ENCODE measurements at places on chromosomes 13 and 19.

- DNase-seq, result no peak
Observed at GRCh38 chr19:15869873-15870272, 28.0 kb downstream of the CYP4F2 start.

- DNase-seq, result no peak
Observed at GRCh38 chr13:46662690-46663089, 109.7 kb downstream of the LRCH1 start.

- no peak for DNase-seq
Observed at GRCh38 chr13:109285586-109285985, 500.8 kb downstream of the IRS2 start.

DNA sequence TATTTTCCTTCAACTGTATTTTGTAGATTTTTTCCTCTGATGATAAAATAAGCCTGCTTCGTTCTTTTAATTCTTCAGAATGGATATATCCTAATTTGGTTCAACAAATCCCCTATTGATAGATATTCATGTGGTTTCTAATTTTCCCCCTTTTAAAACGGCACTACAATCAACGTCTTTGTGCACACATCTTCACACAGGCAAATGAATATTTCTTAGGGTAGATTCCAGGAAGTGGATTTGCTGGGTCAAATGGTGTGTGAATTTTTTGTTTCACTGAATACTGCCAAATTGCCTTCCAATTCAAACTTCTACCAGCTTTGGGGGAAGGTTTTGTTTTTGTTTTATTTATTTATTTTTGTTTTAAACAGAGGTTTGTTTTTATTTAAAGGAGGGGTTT lies 287.2 kb downstream of the FOXO1 start:
- no peak for DNase-seq

DNA sequence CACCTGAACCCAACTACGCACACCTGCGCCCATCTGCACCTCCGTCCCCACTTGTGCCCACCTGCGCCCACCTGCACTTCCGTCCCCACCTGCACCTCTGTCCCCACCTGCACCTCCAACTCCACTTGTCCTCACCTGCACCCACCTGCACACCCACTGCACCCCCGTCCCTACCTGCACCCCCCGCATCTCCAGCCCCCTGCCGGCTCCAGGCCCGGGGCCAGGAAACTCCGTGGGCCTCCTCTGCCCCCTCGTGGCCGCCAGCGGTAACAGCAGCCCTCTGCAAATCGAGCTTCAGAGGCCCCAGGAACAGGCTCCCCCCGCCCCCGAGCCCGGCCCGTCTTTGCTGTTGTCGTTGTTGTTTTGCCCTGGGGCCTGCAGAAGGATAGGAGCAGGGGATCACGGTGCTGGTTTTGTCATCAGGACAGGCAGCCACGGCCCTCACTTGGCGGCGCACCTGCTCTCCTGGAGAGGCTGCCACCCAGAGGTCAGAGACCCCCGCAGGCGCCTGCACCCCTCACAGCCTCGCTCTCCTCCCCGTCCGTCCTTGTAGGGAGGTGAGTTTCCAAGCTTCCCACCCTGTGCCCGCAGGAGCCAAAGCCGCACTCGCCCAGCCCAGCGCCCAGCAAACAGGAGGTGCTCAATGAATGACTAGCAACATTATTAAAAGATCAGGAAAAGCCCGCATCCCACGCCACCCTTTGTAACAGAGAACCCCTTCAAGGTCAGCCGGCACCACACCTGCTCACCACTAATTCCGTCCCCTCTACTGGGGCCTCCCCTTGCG lies 65.4 kb downstream of the GNG7 start:
- peak; percentile 92 for DNase-seq

GRCh38 chr19:16895467-16896145 lies 6.8 kb downstream of the F2RL3 start:
- no peak for DNase-seq

GRCh38 chr19:7674010-7675005 lies 2.6 kb upstream of the MCEMP1 start:
- no peak for DNase-seq

DNA sequence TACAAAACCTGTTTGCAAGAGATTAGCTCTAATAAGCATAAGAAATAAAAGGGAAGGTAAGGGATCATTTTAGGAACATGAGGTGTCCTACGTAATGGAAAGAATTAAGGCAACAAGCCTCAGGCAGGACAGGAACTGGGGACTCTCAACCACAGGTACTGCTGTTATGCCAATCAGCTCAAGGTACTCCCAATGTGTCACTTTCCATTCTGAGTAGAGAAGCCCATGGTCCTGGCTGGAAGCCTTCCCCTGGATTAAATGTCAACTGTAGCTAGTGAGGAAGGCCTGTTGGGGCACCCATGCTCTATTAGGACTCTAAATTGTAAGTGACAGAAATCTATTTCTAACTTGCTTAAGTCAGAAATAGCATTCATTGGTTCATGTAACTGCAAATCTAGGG lies 134.6 kb downstream of the DPF1 start:
- no peak for DNase-seq

DNA sequence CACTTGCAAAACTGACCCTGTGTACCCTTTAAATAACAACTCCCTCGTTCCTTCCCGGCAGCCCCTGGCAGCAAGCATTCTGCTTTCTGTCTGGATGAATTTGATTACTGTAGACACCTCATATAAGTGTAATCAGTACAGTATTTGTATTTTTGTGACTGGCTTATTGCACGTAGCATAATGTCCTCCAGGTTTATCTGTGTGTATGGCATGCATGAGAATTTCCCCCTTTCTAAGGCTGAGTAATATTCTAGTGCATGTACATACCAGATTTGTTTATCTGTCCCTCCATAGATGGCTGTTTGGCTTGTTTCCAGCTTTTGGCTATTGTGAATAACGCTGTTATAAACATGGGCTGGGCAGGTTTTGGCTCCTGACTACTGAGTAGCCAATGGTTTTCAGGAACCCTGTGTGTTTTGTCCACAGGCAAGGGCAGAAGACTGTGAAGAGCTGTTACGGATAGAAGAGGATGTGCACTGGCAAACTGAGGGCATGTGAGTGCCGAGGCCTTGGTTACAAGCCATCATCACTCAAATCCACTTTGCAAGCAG lies 98.0 kb downstream of the ESD start:
- no peak for DNase-seq

DNA sequence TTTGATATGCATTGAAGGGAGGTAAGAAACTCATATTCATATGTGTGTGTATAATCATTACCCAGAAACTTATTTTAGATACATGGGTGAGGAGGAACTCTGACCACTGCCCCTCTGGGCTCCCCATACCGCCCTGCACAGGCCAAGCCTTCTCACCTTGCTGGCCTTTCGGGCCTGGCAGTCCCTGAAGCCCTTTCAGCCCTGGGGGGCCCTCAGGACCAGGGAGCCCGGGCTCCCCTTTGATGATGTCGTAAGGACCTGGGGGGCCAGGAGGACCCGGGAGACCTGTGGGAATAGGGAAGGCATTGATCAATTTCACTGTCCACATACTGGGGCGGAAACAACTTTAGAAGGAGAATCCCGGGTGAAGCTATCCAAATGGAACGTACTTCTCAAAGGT lies 142.3 kb downstream of the COL4A1 start:
- DNase-seq, result no peak

GRCh38 chr19:10553087-10553667 lies 9.5 kb downstream of the ATG4D start:
- no peak for DNase-seq

DNA sequence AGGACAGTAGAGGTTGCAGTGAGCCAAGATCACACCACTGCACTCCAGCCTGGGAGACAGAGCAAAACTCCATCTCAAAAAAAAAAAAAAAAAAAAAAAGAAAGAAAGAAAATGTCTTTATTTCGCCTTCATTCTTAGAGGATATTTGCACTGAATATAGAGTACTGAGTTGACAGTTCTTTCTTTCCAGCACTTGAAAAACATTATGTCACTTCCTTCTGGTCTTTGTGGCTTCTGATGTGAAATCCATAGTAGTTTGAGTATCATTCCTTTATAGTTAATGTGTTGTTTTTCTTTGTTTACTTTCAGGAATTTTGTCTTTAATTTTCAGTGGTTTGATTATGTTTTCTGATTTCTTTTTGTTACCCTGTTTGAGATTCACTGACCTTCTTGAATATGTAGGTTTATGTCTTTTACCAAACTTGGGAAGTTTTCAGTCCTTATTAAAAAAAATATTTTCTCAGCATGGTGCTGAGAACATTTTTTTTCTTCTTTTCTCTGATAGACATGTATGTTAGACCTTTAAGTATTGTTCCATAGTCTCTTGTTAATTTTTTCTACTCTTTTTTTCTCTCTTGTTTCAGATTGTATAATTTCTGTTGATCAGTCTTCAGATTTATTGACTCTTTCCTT lies 50.1 kb downstream of the PCCA start:
- DNase-seq, result no peak

DNA sequence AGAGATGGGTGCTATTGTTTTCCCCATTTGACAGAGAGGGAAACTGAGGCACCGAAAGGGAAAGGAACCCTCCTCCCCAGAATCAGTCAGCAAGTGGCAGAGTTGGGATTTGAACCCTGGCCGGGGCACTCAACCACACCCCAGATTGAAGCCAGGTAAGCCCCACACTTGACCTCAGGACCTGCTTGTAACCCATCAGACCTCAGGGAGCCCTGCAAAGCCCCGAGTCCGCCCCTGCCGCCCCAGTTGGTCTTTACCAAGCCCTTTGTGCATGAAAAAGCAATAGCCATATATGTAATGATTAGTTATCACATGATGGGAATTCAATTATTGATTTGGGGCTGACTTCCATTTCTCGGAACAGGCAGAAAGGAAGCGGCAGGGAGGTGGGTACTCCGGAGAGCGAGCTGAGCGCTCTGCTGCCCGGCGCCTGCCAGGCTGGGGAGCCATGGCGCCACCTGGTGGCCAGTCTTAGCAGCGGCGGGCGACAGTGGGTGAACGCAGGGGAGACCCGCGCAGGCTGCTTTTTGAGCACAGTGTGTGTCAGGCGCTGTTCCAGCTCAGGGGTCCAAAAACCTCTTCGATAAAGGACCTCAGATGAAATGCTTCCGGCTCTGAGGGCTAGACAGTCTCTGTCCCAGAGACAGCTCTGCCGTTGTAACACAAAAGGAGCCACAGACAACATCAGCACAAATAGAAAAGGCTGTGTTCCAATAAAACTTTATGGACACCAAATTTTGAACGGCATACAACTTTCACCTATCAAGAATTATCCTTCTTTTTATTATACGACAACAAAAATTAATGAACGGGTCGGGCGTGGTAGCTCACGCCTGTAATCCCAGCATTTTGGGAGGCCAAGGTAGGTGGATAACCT lies 82.9 kb upstream of the CACNA1A start:
- peak; percentile 58 for DNase-seq

DNA sequence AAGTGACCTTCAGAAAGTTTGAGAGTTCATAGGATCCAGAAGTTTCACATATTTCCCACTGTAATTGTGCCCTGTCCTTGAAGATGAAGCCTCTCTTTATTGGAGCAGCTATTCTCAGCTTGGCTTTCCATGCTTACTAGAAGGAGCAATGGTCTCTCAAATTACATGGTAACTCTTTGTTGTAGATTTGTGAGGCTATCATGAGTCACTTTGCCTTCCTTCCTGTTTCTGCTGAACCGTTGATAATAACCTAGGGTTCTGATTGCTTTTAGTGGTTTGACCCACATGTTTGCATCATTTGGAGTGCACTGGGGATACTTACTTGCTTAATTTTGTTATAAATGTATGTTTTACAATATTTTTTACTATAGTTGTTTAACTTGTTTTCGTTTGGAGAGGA lies 772.9 kb upstream of the SLITRK6 start:
- DNase-seq, result no peak

GRCh38 chr19:54160182-54160811 lies 776 bp upstream of the LENG1 start:
- no peak for DNase-seq

DNA sequence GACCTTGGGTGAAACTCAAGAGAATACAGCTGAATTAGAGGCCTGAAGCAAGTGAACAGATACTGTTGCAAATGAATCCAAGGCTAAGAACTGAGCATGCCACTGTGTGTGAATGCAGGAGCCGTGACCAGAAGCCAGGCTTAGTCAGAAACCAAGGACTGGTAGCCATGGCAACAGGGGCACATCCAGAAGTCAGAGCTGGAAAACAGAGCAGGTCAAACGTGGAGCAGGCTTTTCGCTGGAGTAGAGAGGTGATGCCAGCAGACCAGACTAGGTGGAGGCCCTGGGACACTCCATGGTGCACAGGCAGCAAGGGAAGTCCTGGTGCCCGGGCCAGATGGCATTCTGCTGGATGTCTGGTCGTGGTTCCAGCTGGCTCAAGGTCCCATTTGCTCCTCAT lies 564.1 kb downstream of the PCDH9 start:
- DNase-seq, result no peak

DNA sequence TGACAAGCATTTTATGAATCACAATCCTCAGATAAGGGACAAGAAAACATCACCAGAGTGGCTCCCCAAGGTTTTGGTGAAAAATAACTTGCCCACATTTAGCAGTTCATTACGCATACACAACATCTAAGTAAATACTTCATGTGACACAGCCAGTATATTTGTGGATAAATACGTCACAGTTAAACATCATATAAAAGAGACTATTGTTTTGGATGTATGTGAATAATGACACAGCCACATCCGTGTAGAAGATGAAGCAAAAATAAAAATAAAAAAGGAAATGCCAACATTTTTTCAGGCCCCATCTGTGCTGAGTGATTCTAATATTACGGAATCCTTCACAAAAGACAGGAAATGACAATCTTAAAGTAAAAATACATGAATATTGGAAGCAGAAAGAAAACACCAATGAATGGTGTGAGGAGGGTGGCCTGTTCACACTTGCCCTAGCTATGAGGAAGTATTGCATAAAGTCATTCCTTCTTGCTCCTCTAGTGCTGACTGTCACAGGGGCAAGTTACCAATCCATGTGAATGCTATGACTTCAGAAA lies 457.1 kb downstream of the KLF12 start:
- DNase-seq, result no peak

- DNase-seq, result no peak
Observed at GRCh38 chr13:50893211-50893852, 16.3 kb upstream of the RNASEH2B start.

GRCh38 chr13:112053744-112054615 lies 13.0 kb upstream of the SOX1 start:
- DNase-seq, result no peak

DNA sequence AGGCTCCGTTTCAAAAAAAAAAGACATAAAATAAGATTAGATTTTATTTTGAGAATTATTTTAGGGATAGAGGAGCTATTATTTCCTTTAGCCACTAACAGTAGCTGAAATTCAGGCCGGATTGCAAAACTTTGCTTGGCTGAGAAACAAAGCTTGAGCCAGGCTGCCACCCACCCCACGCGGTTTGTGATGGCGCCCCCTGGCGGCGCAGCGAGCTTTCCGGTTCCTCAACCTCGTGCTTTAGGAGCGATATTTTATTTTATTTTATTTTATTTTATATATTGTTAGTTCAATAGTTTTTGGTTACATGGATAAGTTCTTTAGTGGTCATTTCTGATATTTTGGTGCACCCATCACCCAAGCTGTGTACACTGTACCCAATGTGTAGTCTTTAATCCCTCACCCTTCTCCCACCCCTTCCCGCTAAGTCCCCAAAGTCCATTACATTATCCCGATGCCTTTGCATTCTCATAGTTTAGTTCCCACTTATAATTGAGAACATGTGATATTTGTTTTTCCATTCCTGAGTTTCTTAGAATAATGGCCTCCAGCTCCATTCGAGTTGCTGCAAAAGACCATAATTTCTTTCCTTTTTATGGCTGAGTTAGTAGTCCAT lies 19.8 kb upstream of the CEACAM4 start:
- DNase-seq, result no peak

Measured in GM12892 (cell line).